Activated CD8-positive, alpha-beta T cell treated with anti-CD3 and anti-CD28 coated beads, Interleukin-2, amount 10 ng/mL, durations not matched to agents 7 days and 5 days (primary cell): ENCODE measurements at places on chromosomes 4 and X. TPM values are rescaled to one million over a fixed set of nuclear protein-coding genes. Genes with fewer than 3 reads are reported as not detected.
A peak's percentile ranks its signal among the peaks of the same experiment; 100 is the strongest.

DNA sequence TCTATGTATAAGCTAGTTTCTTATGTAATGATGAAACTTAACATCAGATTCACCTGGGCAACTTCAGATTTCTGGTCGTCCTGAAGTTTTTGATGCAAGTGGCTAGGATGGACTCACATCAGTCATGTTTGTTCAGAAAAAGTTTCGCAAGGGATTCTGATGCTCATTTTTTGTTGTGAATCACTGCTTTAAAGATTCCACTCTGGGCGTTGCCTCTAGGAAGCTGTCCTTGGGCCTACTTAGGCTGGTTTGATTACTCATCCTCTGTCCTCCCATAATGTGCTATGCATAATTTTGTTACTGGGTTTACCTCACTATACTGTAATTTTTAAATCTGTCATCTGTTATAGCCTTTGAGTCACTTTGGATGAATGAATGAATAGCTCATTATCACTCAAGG is 30.8 kb downstream of the HERC3 start:
- no peak for DNase-seq

DNA sequence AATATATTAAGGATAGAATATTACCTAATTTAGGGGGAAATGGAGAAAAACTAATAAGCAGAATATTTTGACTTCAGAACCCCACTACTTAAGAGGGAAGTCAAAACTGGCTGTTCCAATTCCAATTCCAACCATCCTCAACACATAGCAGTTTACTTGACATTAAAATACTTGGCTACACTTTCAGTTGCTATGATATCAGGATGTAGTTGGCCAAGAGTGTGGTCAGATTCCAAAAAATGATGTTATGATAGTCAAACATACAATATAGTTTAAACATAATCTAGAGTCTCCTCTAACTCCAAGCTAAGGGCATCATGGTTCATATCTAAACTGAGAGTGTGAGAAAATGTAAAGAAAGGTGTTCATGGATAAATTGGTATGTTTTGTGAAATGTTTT is 16.5 kb upstream of the SMIM14 start:
- no peak for DNase-seq

DNA sequence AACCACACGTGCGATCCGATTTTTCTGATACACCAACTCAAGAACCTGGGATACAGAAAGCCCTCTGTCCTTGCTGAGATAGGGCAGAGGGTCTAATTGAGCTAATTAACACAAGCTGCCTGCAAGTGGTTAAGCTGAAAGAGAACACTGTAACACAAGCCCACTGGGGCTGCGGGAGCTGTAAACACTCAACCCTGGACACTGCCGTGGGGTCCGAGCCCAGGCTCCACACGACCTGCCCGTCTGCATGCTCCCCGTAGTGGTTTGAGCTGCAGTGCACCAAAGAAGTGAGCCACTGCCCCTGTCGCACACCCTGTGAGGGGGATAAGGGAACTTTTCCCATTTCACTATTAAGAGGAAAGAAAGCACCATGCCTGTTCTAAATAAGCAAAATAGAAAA is 54.6 kb downstream of the SPANXN3 start:
- no peak for DNase-seq

Gene GAGE12E
- total RNA-seq = not detected

DNA sequence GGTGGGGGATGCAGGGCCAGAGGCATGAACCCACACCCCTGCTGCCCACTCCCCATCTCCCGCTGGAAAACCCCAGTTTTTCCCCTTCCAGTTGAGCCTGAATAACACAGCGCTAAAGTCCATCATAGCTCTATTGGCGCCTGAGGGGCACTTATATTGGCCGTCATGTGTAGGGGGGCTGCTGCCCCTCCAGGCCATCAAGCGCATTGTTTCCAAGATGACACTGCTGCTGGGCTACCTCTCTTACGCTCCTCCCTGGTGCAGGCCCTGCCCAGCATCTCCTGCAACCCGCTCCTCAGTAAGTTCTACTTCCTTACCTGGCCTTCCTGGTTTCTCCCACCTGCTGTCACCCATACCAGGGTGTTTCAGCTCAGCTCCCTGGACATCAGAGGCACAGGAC is 205.0 kb upstream of the RPL34 start:
- DNase-seq = no peak

GRCh38 chrX:107674480-107675364 is 46.4 kb downstream of the PRPS1 start:
- peak; percentile 38 for DNase-seq

- no peak for DNase-seq
Observed at GRCh38 chrX:22999696-23000223, at the start of gene DDX53. DDX53 (plus strand) TSS chrX:22999960; CDS start chrX:23000058, 98 bp downstream.

Gene USP51
- total RNA-seq = 1.2 TPM

DNA sequence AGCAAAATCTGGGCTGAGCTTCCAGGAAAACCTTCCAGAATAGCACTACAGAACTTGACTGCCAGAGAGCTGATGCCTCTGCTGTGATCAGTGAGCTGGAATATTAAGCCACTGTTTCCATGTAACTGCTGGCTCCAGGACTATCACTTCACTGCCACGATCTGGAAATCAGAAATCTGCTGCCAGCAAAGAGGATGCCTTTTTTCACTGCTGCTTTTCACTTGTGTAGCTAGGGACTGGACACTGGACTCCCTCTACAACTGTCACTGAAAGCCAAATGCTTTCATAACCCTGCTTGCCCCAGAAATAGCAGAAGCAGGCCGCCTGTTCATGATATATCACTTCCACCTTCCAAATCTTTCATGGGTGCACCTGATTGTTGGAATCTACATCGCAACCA is 9.4 kb upstream of the AP1S2 start:
- DNase-seq = no peak

Gene C4orf46
- total RNA-seq = 17.7 TPM

- peak; percentile 81 for DNase-seq
Observed at GRCh38 chr4:37891260-37892159, 626 bp downstream of the TBC1D1 start.

Gene FOXO4
- 12.7 TPM for total RNA-seq

Gene MSMO1
- total RNA-seq = 51.6 TPM

DNA sequence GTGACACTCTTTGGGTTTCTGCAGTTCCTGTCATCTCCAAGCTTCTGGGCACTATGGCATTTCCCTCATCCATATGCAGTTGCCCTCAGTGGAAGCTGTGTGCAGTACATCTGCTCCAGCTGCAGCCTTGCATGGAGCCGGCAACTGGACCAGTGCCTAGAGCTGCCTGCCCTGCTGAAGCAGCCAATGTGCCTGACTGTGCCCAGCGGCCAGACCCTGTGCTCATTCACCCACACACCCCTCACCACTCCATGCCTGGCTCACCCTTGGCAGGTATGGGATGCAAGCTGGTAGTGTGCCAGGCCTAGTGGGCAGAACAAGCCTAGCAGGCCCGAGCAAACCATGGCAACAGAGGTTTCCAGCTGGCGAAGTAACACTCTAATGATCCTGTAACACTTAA is 370.8 kb downstream of the FSTL5 start:
- DNase-seq = no peak
